ENCODE measurements at places on chromosomes 12 and 14. TPM values are rescaled to one million over a fixed set of nuclear protein-coding genes. Genes with fewer than 3 reads are reported as not detected.

GRCh38 chr12:70327541-70327940 lies 38.5 kb upstream of the KCNMB4 start:
- no peak for DNase-seq

- DNase-seq: no peak
Observed at GRCh38 chr14:100222224-100223093, 16.5 kb upstream of the YY1 start.

Gene SIRT4
- not detected for total RNA-seq

Gene AMDHD1
- total RNA-seq: 0.78 TPM

Gene HOXC12
- total RNA-seq: not detected

GRCh38 chr14:99325591-99325990 lies 53.6 kb upstream of the BCL11B start:
- no peak for DNase-seq

Gene KRT82
- not detected for total RNA-seq

Gene SERPINA5
- not detected for total RNA-seq

- no peak for DNase-seq
Observed at GRCh38 chr14:55277972-55278740, 6.9 kb downstream of the FBXO34 start.

Gene SYT10
- total RNA-seq: not detected

GRCh38 chr12:103278329-103278728 lies 217.4 kb downstream of the C12orf42 start:
- no peak for DNase-seq

GRCh38 chr14:99688629-99689028 lies 4.5 kb downstream of the CYP46A1 start:
- DNase-seq: no peak

Gene TOMM20L
- 0.56 TPM for total RNA-seq

DNA sequence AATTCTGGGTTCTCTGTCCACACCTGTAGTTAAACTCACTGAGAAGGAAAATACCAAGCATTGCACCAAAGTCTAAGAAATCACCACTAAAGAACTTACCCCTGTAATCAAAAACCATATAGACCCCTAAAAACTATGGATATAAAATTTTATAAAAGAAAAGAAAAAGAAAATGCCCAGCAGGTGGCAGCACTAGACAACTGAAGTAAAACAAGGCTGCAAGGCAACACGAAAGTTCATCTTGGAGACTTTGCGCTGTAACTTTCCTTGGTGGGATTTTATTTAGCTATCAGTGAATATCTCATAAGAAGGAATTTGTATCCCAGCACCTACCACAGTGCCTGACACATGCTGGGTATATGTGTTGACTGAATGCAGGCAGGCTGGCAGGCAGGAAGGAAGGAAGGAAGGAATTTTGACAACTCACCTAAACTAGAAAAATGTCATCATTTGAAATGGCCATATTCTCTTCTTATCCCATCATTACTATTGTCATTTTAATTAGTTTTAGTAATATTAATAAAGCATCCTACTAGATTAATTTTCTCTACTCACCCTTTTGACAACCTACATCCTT lies 68.2 kb upstream of the ETV6 start:
- peak; percentile 74 for DNase-seq

GRCh38 chr12:6056406-6057240 lies 67.8 kb downstream of the VWF start:
- no peak for DNase-seq

Gene GLS2
- 1.6 TPM for total RNA-seq

Gene GALC
- total RNA-seq: 14.7 TPM

DNA sequence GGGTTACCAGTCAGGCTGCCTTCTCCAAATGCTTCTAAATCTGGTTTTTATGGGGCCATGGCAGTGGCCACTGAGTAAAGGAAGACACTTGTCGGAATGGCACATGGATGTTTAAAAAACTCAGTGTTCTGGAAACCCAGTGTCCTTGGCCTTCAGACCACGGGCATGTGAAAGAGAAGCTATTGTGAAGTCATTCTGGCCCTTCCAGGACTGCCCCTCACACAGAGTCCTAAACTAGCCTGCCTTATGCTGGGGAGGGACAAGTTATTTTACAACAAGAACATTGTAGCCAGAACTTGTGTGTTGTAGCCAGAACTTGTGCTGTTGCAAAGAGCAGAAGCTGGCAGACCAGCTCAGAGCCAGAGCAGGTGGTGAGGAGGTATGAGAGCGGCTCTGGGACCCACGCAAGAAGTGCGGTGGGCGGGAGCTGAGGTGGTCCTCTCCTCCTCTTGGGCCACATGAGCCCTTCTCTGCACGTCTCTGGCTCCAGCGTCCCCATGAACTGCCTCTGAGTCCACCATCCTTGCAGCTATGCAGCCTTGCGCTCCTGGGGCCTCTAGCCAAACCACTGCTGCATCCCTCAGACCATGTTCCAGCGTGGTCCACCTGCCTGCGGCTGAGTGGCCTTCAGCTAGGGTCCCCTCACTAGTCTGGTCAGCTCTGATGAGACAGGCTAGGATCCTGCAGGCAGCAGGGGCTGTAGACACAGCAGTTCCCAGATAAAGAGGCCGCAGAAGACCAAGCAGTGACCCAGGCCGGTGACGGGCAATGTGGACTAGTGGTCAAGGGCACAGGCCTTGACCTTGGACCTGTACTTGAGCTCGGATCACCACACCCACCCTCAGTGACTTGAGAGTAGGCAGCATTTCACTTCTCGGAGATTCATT lies 32.5 kb downstream of the MMAB start:
- DNase-seq: no peak

DNA sequence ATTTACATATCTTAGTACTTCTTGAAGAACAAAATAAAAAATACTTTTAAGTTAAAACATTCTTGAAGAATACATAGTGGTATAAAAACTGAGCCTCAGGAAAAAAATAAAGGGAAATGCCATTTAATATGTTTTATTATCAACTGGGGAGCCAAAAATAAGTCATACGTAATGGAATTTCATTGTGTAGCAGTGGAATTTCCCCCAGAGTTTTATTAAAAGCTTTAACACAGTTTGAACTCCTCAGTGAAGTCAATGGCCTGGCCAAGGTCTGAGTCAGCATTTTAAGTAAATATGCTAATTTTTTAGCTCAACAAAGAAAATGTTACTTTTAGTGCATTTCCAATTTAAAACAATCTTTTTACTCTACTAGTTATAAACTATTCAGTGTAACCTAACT lies 350.1 kb upstream of the ATP2B1 start:
- no peak for DNase-seq

- no peak for DNase-seq
Observed at GRCh38 chr12:74449872-74450271, 87.8 kb upstream of the ATXN7L3B start.

DNA sequence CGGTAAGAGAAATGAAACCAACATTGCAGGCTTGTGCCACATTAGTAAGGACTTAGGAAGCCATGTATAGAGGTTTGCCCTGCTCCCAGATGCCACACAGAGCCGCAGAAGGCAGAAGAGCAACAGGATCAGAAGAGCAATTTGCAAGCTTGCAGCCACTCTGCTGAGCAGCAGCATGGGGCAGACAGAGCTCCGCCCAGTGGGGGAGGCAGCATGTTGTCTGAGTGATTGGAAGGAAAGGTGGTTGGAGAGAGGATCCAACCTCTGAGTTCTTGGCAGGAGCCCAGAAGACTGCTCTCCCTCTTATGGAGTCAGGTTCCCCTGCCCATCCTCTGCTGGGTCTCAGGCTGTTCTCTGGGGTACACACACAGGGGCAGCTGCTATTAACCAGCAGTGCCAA lies 2.3 kb upstream of the KRT6A start:
- DNase-seq: no peak

Gene AICDA
- not detected for total RNA-seq

Gene ZNF839
- 25.4 TPM for total RNA-seq

- DNase-seq: no peak
Observed at GRCh38 chr12:64824500-64825142, at the start of gene TBC1D30. Gene TBC1D30, plus strand, starts transcription at chr12:64824647. Its CDS starts 233 bp downstream, at chr12:64824880.

Gene IKBIP
- 0.82 TPM for total RNA-seq

DNA sequence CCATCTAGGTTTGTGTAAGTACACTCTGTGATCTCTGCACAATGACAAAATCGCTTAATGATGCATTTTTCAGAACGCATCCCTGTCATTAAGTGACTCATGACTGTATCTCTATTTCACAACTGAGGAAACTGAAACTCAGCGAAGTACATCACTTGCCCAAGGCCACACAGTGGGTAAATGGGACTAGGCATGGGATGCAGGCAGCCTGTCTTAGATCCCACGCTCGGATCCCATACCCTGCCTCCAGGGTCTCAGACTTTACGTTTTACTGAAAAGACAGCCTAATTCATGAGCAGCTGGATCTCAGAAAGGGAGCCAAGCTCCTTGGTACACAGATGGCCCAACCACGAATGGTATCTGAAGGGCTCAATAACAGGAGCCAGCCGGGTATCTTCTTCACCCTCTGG lies 2.4 kb upstream of the MLEC start:
- peak; percentile 50 for DNase-seq

Gene KSR2
- total RNA-seq: 0.05 TPM

Gene TGFB3
- 8.4 TPM for total RNA-seq

DNA sequence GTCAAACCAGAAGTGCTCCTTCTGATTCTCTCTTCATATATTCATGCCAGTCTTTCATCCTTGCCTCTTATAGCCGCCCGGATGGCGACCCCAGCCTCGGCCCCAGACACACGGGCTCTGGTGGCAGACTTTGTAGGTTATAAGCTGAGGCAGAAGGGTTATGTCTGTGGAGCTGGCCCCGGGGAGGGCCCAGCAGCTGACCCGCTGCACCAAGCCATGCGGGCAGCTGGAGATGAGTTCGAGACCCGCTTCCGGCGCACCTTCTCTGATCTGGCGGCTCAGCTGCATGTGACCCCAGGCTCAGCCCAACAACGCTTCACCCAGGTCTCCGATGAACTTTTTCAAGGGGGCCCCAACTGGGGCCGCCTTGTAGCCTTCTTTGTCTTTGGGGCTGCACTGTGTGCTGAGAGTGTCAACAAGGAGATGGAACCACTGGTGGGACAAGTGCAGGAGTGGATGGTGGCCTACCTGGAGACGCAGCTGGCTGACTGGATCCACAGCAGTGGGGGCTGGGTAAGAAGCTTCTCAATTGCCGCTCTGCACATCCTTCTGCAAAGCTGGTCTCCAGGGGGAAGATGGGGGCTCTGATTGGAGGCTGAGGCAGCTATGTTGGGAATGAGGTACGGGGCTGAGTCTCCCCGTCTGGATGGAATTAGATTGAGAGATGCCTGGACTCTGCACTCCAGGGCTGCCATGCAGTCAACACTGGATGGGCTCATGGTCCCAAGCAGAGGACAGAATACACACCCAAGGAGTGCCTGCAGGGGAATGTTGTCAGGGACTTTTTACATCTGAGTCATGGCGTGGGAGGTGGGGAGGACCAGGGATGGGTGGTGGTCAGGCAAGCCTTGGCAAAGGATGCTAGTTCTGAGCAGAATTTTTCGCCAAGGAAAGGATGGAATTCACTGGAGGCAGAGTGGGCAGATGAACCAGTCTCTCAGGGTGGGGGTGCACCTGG lies 1.3 kb downstream of the BCL2L2 start:
- no peak for DNase-seq

Gene SIX6
- not detected for total RNA-seq

Gene TEX52
- total RNA-seq: not detected

Gene CCDC198
- total RNA-seq: not detected

Gene TAPBPL
- total RNA-seq: 15.8 TPM
